ENCODE measurements at places on chromosomes 3 and 15. TPM values are rescaled to one million over a fixed set of nuclear protein-coding genes. Genes with fewer than 3 reads are reported as not detected.

Gene CACNA1D
- 3.8 TPM for total RNA-seq

Gene SLC12A1
- total RNA-seq: 0.05 TPM

Gene PARP3
- 21.4 TPM for total RNA-seq

Gene EFL1
- total RNA-seq: 10.1 TPM

Gene DAZL
- not detected for total RNA-seq
